Stimulated activated naive CD4-positive, alpha-beta T cell treated with Interleukin-2 at 50 U/mL for 16 hours (primary cell): ENCODE measurements at places on chromosomes 11 and 22.

DNA sequence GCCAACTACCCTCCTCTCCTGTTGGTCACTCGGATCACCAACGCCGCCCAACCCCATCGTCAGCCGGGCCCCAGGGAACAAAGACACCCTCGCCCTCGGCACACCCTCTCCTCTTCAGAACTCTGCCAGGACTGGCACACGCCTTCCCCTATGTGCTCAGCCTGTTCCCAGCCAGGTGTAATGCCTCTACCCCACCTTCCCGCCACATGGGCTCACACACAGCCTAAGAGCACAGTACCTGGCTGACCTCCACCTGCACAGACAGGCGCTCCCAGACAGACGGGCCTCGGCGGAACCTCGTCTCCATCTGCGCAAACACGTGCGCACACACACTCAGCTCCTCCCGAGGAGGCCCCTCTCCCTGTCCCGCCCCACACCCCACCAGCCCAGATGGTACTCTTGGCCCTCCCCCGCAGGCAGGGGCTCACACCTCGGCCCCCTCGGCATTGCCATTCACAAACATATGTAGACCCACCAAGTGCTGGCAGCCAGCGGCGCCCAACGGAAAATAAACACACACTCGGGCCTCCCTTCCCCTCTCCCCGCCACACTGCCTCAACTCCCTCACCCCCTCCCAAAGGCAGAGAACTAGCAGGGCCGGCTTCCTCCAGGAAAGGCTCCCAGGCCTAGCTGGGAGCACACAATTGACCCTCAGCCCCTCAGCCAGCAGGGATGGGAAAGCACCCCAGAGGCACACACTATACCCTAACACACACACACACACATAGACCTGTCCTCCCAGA lies 8.5 kb downstream of the ELFN2 start:
- DNase-seq: no peak

DNA sequence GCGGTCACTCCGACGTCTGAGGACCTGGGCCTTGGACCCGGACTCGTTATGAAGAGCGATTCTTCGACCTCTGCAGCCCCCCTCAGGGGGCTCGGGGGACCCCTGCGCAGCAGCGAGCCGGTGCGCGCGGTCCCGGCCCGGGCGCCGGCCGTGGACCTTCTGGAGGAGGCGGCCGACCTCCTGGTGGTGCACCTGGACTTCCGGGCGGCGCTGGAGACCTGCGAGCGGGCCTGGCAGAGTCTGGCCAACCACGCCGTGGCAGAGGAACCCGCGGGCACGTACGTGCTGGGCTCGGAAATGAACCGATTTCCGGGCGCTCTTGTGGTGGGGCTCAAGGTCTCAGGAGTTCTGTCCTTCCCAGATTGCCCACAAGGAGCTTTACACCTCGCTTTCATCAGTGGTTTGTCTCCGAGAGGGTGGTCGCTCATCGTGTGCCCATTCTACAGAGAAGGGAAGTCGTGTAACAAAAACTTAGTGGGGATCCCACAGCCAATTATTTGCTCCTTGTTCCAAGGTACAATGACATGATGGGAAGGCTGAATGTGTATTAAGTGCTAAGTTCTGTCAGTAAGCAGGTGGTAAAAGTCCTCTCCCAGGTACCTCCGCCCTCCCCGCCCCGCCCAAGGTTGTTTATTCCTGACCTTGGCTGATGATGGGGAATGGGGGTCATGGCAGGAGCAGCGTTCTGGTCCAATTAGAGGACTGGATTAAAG lies 695 bp downstream of the PEX26 start:
- DNase-seq: peak; percentile 21

DNA sequence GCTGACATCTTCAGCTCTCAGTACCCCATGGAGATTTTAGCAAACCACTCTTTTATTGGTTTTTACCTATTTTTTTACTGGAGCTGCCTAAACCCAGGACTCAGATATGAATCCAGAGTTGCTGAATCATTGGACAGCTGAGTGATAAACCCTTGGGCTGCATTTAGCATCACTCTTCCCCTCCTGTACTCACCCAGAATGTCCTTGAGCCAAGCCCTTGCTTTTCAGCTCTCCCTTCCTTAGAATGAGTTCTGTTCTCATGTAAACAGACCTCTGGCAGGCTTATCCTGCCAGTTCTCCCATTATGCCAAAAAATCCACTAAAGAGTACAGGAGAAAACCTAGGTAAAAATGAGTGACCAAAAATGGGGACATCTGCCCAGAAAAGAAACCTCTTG lies 200.1 kb upstream of the POU2AF2 start:
- no peak for DNase-seq

DNA sequence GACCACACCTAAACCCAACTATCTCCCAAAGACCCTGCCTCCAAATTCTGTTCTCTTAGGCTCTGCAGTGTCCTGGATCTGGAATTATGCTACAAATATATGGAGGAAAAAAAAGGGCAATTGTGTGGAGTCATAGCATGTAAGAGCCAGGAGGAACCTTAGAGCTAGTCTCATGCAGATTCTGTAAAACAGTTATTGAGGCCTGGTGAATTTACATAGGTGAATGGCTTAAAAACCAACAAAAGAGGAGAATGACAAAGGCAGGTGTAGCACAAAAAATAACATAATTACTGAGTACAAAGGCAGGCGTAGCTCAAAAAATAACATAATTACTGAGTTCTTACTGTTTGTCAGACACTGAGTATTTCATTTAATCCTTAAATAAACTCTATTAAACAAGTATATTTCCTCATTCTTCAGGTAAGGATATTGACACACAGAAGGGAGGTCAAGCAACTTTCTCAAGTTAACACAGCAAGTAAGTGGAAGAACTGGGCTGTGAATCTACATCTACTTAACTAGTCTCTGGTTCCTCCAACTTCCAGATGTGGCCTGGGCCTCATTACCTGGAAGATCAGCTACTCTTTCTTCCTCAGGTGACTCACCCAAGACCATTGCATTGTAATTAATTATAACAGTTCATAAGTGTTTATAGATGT lies 938.9 kb upstream of the TENM4 start:
- no peak for DNase-seq
